ENCODE measurements at places on chromosomes 4 and X.

DNA sequence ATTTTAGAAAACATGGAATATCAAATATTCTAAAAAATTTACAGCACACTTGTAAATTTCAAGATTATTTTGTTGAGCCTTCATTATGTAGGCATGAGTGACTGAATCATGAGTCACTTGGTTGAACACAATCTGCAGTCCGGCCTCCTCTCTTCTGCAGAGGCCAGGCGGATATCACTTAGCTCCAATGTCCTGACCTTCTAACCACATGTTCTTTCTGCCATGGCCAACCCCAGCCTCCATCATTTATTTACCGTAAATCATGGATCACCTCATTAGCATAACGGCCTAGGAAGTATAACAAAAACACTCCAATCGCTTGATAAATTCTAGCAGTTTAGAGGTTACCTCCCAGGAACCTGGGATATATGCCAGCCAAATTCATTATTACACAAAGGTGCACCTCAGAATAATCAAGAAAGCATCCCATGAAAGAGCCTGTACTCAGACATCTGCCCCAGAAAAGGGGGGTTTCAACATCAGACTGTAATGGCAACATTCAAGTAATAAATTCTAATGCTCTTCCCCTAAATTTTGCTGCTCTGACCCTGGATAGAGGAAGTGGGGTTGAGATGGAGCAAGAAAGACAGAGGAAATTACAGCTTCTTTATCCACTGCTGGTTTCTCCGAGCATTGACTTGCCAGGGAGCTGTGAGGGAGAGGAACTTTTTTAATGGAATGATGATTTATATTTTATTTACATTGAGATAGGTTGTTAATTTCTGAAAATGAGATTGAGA lies 2153.6 kb upstream of the AGA start:
- H3K27me3 ChIP-seq = no peaks in the 10 kb centered on the region
- no peak overlapping the region for H3K4me3 ChIP-seq
- no peaks in the 10 kb centered on the region for H3K36me3 ChIP-seq
- no peak for DNase-seq
- no peaks in the 10 kb centered on the region for H3K4me1 ChIP-seq

GRCh38 chr4:123972031-123972430 lies 575.4 kb downstream of the SPRY1 start:
- no peaks in the 10 kb centered on the region for H3K27me3 ChIP-seq
- H3K4me3 ChIP-seq = no peak overlapping the region
- no peaks in the 10 kb centered on the region for H3K36me3 ChIP-seq
- DNase-seq = no peak

DNA sequence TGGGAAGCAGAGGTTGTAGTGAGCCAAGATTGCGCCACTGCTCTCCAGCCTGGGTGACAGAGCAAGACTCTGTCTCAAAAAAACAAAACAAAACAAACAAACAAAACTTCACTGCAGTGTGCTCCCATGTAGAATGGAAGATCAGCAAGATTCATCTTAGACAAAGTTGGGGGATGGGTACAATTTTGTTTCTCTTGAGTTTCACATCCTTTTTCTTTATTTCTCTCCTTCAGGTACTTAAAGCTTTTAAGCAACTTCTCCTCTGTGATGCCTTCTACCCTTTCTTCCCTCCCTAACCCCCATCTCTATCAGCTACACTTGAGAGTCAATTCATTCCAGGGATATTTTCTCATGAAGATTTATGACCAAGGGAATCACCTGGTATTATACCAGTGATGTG lies 15.5 kb upstream of the RBBP7 start:
- no peaks in the 10 kb centered on the region for H3K36me3 ChIP-seq
- no peaks in the 10 kb centered on the region for H3K27me3 ChIP-seq

- no peak overlapping the region for H3K27ac ChIP-seq
- peaks cover 27% of the 10 kb centered on the region for H3K36me3 ChIP-seq
- H3K27me3 ChIP-seq = no peaks in the 10 kb centered on the region
- no peak for DNase-seq
- H3K4me1 ChIP-seq = peaks cover 4% of the 10 kb centered on the region
Measured at GRCh38 chr4:183256343-183256742, 63.7 kb downstream of the CLDN22 start.

DNA sequence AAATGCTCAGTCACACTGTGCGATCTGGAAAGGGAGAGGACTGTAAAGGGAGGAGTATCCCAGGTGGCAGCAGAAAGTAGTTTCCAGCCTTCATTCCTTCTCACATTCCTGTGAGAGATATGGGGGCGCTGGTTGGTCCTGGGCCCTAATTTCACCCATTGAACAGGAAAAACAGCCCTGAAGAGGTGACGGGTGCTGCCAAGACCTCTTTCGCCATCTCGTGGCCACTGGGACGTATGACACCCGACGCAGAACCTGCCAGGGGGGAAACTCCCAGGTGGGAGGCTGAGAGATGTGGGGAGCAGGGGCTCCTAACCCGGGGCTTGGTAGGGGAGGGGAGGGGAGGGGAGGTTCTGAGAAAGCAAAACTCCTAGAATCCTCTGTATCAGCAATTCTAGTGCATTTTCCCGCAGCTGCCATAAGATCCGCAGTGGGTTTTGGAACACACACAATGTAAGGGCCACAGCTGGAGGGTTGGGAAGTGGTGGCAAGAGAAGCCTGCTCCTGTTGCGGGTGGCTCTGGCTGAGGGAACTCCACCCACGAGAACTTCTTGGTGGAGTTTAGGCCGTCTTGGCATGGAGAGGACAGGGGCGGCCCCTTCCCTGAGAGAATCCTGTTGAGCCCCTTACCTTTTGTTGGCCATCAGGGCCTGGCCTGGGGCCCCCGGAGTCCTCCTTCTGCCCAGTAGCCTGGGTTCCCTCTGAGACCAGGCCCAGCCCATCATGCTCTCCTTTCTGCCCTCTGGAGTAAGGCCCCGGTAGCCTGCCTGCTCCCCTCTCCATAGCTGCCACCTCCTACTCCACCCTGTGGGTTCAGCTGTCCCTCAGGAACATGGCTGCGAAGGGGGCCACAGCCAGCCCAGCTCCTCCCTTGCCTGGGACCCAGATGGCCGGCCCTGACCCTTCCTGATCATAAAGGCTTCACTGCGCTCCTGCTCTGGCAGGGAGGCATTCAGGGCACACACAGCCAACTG lies 134.1 kb downstream of the OR13H1 start:
- H3K4me1 ChIP-seq = no peaks in the 10 kb centered on the region
- no peak for DNase-seq
- H3K27ac ChIP-seq = no peak overlapping the region
- H3K4me3 ChIP-seq = no peak overlapping the region
- H3K27me3 ChIP-seq = no peaks in the 10 kb centered on the region
- H3K36me3 ChIP-seq = no peaks in the 10 kb centered on the region

DNA sequence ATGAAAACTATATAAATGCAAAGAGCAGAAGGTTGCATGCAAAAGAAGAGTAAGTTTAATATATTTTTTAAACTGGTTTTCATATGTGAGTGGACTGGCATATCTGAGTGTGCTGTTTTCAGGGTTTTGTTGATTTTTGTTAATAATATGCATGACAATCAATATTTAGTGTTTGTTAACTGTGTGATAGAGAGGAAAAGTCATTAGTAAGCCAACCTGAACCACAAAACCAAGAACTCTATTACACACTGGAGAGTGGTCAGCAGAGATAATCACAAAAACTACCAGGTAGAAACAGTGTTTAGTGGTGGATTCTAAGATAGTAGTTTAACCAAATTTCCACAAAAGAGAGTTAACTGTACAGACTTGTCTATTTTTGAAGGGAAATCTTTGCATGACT lies 396.9 kb downstream of the GASK1B start:
- DNase-seq = no peak
- no peaks in the 10 kb centered on the region for H3K36me3 ChIP-seq
- no peak overlapping the region for H3K27ac ChIP-seq
- H3K27me3 ChIP-seq = no peaks in the 10 kb centered on the region

DNA sequence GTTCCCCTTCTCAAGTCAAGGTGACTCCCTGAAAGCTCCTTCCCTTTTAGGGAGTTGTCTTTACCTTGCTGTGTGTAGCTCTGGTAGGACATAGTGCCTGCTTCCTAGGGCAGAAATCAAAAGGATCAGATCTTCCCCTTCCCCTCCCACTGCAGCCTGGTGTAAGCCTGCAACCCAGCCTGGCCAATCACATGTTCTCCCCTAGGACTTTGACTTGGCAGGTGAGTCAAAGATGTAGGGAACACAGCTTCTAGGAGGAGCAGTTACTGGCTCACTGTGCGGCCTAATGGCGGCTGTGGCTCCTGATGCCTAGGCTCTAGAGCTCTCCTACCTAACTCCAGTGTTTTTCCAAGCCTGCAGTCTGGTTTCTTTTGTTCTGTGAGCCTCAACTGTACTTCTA lies 103.9 kb downstream of the AASDH start:
- no peaks in the 10 kb centered on the region for H3K36me3 ChIP-seq
- no peak overlapping the region for H3K4me3 ChIP-seq
- H3K27ac ChIP-seq = no peak overlapping the region
- no peaks in the 10 kb centered on the region for H3K4me1 ChIP-seq
- H3K27me3 ChIP-seq = no peaks in the 10 kb centered on the region

DNA sequence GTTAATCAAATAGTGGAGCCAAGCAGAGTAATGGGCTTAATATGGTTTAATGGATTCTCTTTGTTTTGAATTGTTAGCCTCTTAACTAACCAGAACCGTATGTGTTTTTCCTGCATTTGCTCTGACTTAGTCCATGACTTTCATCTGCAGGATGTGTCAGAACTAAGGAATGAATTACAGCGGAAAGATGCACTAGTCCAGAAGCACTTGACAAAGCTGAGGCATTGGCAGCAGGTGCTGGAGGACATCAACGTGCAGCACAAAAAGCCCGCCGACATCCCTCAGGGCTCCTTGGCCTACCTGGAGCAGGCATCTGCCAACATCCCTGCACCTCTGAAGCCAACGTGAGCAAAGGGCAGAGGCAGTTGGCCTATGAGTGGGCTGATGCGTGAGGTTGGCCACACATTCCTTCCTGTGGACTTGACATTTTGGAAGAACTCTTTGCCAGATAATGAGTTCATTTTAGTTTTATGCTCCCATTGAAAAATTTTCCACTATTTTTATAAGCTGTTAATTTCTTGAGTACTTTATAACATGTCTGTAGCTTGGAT lies 9.1 kb downstream of the MED28 start:
- DNase-seq = no peak
- no peak overlapping the region for H3K4me3 ChIP-seq

DNA sequence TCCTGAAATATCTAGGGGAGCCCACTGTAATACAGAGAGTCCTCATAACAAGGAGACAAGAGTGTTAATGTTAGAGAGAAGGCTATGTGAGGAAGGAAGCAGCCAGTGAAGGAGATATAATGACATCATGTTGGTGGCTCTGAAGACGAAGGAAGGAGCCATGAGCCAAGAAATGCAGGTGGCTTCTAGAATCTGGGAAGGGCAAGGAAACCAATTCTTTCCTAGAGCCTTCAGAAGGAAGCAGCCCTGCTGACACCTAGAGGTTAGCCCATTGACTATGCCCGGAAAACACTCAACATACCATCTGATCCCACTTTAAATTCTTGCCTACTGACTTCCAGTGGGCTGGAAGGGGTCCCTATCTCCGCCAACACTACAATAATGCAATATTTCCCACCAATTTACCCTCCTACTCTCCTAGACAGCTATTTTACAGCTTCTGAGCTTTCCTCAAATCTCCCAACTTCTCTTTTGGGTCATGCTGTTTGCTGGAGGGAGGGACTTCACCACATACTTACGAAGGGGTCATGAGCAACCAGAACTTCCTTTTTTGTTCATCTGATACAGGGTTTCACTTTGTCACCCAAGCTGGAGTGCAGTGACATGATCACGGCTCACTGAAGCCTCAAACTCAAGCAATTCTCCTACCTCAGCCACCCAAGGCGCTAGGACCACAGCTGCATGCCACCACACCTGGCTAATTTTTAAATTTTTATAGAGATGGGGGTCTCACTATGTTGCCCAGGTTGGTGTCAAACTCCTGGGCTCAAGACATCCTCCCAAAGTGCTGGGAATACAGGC lies 25.2 kb upstream of the G3BP2 start:
- H3K4me3 ChIP-seq = no peak overlapping the region
- H3K27ac ChIP-seq = no peak overlapping the region
- no peaks in the 10 kb centered on the region for H3K27me3 ChIP-seq
- peaks cover 6% of the 10 kb centered on the region for H3K36me3 ChIP-seq
- DNase-seq = peak; percentile 46
- no peaks in the 10 kb centered on the region for H3K4me1 ChIP-seq

- H3K36me3 ChIP-seq = no peaks in the 10 kb centered on the region
- H3K27ac ChIP-seq = no peak overlapping the region
- H3K27me3 ChIP-seq = no peaks in the 10 kb centered on the region
- no peaks in the 10 kb centered on the region for H3K4me1 ChIP-seq
- no peak overlapping the region for H3K4me3 ChIP-seq
- no peak for DNase-seq
Measured at GRCh38 chr4:105067946-105068345, 78.7 kb upstream of the TET2 start.

DNA sequence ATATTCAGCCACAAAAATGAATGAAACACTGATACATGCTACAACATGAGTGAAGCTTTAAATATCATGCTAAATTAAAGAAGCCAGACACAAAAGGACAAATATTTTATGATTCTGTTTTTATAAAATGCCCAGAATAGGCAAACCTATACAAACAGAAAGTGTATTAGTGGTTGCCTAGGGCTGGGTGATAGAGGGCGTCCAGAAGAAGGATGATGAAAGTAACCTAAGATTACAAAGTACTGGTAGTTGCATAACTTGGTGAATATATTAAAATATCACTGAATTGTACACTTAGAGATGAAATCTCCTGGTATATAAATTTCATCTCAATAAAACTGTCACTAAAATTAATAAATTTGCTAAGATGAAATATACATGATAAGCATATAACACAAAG lies 67.5 kb downstream of the FBXW7 start:
- no peak overlapping the region for H3K4me3 ChIP-seq
- no peak for DNase-seq
- no peaks in the 10 kb centered on the region for H3K27me3 ChIP-seq

GRCh38 chr4:88443486-88443885 lies 13.4 kb upstream of the HERC5 start:
- no peaks in the 10 kb centered on the region for H3K4me1 ChIP-seq
- no peaks in the 10 kb centered on the region for H3K36me3 ChIP-seq
- H3K27ac ChIP-seq = no peak overlapping the region
- no peak overlapping the region for H3K4me3 ChIP-seq
- no peak for DNase-seq
- no peaks in the 10 kb centered on the region for H3K27me3 ChIP-seq

DNA sequence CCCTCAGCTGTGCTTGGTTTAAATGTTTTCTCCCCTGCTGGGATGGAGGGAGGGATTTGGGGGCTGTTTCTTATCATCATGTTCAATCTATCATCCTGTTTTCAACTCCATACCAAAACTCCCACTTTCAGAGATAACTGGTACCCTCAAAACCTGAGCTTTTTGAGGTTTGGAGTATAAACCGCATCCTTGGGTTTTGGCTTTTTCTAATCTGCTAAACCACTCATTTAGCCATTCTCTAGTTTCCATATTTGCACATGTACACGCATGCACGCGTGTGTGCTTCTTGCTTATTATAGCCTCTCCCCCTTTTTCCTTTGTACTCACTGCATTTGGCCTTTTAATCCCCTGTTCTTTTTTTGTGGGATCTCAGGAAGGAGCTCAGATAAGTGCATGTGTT lies 116.7 kb upstream of the TEX13D start:
- no peaks in the 10 kb centered on the region for H3K36me3 ChIP-seq
- H3K4me1 ChIP-seq = no peaks in the 10 kb centered on the region
- no peak for DNase-seq
- H3K27ac ChIP-seq = no peak overlapping the region
- no peak overlapping the region for H3K4me3 ChIP-seq
